ENCODE measurements at places on chromosomes 13 and 19.

GRCh38 chr19:35181387-35181786 lies 26.9 kb downstream of the FXYD5 start:
- no peak for DNase-seq

- DNase-seq: no peak
These were observed 3.8 kb downstream of the FXYD7 start for GRCh38 chr19:35146746-35147459.

DNA sequence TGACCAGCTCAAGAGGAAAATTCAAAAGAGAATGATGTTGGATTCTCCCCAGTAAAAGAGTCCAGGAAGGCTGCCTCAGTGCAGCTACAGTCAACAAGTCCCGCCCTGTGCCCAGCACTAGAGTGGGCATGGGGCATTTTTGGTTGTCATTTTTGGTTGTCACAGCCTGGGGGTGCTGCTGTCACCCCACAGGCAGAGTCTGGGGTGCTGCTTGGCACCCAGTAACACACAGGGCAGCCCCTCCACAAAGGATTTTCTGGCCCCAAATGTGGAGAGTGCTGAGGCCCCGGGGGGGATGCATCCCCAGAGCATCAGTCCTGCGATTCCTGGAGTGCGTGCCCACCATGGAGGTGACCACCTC lies 28.2 kb upstream of the TMEM255B start:
- DNase-seq: no peak

DNA sequence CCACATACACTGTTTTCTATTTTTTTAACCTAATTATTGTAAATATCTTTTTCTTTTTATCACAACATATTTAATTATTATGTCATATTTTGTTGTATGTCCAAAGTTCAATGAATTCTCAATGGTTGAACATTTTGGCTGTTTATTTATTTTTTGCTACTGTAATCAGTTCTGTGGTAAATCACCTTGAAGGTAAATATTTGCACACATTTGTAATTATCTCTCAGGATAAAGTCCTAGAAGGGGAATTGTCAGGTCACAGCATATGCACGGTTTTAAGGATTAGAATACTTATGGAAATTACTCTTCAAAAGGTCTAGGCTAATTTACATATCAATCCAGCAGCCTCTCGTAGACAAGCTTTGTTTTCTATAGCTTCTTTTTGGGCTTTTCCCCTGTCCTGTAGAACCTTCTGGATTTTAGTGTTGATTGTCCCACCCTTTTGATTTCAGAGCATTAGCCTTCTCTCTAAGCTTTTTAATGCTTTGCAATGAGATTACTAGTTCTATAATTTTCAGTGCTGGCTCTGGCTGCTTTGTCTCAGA lies 362.6 kb downstream of the KCNRG start:
- no peak for DNase-seq

GRCh38 chr13:99065235-99066015 lies 87.6 kb upstream of the DOCK9 start:
- DNase-seq: no peak

DNA sequence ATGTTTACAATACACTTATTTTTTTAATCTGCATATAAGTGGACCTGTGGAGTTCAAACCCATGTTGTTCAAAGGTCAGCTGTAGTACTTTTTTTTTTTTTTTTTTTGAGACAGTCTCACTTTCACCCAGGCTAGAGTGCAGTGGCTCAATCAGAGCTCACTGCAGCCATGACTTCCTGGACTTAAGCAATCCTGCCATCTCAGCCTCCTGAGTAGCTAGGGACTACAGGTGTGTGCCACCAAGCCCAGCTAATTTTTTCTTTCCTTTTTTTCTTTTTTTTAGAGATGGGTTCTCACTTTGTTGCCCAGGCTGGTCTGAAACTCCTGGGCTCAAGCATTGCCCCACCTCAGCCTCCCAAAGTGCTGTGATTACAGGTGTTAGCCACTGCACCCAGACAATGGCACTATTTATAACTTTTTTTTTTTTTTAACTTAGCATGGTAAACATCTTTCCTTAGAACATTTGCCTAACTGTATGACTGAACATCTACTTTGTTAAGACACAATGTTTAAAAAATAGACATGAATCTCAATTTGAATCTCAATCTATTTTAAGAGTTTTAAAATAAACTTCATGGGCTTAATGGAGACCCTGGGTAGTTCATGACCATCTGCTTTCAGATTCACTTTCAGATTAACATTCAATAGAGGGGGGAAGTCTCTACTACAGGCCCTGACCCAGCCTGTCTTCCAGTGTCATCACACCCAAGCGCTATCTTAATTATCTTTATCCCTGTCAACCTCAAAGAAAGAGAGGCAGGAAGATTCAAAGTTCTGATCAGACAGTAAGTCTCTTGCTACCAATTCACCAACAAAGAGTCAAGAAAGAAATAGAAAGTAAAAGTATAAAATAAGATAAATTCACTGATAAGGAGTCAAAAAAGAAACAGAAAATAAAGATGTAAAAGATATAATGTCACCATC lies 97.7 kb upstream of the DOCK9 start:
- DNase-seq: no peak

GRCh38 chr19:10095622-10095947 lies 6.9 kb downstream of the ANGPTL6 start:
- no peak for DNase-seq

GRCh38 chr13:111423168-111423785 lies 102.8 kb downstream of the TEX29 start:
- no peak for DNase-seq

- DNase-seq: no peak
These were observed 809 bp downstream of the MYO1F start for GRCh38 chr19:8576273-8576993.

GRCh38 chr13:112106478-112107141 lies 39.7 kb downstream of the SOX1 start:
- DNase-seq: no peak

GRCh38 chr13:110610955-110611595 lies 4.3 kb upstream of the NAXD start:
- no peak for DNase-seq

DNA sequence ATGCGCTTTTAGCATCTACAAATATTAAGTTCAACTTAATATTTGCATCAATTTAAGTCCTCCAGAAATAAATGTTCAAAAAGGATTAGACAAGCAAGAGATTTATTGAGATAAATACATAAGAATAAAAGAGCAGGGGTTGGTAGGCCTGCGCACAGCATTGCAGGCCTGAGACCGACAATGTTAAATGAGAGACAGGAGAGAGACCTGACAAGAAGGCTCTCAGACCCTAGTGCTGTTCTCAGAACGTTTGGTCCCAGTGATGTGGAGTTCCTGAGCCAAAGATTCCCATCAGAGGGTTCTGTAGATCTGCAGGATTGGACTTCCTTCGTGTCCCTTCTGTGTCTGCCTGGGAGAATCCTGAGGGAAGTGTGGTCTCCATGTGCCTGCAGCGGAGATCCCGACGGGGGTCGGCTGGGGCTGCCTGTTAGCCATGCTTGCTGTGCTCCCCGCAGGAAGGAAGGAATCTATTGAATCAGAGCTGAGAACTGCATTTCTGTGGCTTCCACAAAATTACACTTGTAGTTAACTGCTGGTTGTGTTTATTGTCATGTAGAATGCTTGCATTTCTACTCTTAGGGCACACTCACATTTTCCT lies 369.9 kb upstream of the SLC10A2 start:
- no peak for DNase-seq

- DNase-seq: peak; percentile 40
These were observed 22.9 kb downstream of the PLEKHF1 start for GRCh38 chr19:29687897-29688728.

- no peak for DNase-seq
These were observed 6.3 kb downstream of the SIGLEC10 start for GRCh38 chr19:51410950-51411748.

- DNase-seq: no peak
These were observed 24.6 kb downstream of the DCT start for GRCh38 chr13:94454906-94455305.

DNA sequence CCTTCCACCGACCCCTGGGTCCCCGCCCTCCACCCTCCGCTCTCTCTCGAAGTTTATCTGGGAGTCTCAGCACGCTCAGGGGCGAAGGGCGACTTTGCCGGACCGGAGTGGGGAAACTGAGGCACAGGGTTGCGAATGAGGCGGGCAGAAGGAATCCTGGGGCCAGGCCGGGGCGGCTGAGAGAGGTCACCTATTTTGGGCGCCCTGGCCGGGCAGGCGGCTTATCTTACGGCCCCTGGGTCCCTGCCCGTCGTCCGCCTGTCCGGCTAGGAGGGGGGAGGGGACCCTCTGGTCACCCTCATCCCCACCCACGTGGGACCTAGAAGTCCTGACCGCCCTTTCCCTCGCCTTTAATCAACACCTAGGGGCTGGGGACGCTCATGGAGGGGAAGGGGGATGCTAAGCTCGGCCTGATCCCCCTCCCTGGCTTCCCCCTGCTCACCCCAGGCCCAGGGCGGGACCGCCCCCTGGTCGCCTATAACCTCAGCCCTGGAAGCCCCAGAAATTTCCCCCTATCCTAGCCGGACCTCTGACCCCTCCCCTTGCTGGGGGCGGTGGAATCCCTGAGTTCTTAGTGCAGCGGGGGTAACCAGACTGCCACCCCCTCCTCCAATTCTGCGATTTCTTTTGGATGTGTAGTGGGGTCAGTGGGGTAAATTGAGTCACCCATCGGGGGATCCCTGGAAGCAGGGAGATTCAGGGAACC lies 556 bp downstream of the TRIP10 start:
- DNase-seq: peak; percentile 63

DNA sequence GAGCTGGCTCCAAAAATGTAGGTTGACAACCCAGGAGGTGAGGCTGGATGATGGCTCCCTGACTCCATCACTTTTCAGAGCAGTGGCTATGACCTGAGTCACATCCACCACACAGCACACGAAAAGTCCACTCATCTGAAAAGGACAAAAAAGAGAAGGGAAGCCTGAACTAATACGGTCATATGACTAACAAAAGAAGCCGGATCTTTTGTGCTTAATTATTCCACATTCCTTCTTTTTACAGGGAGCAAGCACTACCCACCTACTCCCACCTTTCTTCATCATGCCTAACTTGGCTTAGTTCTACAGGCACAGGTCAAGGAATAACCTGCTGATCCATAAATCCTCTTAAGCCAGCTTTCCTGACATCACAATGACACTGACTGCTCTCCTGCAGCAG lies 601.3 kb upstream of the MIR17HG start:
- DNase-seq: no peak

DNA sequence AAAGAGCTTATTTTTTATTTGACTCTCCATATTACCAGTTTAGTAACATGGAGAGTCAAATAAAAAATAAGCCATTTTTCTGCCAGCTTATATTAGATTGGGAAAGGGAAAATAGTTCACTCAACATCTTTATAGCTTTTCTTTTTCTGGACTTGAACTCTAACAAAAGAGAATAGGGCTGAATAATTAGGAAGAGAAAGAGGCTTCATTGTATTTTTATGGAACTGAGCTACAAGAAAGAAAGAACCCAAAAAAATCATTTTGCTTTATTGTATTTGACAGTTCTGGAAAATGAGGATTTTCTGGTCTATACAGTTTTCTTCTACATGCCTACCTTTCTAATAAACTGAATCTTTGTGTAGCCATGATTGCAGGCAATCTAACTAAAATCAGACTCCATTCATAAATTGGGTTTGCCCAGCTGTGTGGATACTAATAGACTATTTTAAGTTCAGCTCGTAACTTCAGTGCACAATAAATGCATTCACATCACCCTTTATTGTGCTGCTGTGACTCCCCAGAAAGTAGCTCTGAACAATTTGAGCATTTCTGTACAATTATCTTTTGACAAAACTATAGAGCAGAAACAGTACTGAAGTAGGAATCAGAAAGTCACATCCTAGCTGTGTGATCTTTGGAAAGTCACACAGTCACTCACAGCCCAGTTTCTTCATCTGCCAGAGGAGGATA lies 115.3 kb downstream of the STOML3 start:
- no peak for DNase-seq

GRCh38 chr13:37144661-37145060 lies 39.2 kb upstream of the CSNK1A1L start:
- peak; percentile 53 for DNase-seq

- DNase-seq: no peak
These were observed 2.2 kb downstream of the BST2 start for GRCh38 chr19:17402982-17403855.

DNA sequence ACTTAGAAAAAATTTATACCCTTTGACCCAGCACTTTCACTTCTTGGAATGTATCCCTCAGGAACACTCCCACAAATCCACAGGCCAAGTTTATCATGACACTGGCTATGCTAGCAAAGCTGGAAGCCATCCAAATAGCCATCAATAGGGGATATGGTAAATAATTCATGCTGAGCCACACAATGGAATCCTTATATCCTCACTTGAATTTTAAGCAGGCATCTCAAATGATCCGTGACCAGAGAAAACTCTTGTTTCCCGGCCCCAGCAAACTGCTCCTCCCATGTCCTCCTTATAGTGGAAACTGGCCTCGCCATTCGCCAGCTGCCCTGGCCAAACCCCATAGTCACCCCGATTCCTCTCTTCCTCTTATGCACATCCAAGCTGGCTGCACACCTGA lies 37.6 kb downstream of the GRIK5 start:
- no peak for DNase-seq

GRCh38 chr13:114057166-114058050 lies 75.0 kb downstream of the RASA3 start:
- no peak for DNase-seq

DNA sequence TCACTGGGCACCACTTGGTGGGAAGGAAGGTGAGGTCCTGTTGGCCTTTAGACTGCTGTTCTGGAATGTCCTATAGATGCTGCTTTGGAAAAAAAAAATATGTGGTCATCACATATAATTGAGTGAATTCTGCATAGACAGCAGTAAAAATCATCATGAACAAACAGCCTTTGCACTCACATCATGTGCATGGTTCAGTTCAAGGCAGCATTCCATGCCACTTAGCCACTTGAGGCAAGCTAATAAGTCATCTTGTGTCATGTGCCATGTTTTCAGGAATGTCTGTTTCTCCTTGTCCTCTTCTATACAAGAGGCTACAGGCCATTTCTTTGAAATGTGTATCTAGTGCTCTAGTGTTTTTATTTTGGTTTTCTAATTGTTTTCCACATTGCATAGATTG lies 43.9 kb upstream of the TSC22D1 start:
- DNase-seq: peak; percentile 40

GRCh38 chr13:20489185-20489820 lies 36.4 kb downstream of the CRYL1 start:
- DNase-seq: peak; percentile 71

DNA sequence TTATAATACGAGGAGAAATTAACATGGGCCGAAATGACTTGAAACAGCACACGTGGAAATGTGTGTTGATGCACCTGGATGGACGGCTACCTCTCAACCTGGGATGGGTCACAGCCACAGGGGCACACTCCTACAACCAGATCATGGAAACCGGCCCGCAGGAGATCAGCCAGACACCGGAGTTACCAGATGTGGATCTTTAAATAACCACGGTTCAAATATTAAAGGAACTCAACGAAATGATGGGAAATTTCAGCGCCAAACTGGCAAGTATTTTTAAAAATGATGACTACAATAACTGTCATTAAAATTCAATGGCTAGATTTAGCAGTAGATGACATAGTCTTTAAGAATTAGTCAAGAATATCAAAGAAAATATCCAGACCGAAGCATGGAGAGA lies 166.9 kb upstream of the GPR12 start:
- DNase-seq: no peak

GRCh38 chr19:4584670-4585460 lies 25.4 kb upstream of the SEMA6B start:
- peak; percentile 88 for DNase-seq

- DNase-seq: no peak
These were observed 4.6 kb upstream of the SCEL start for GRCh38 chr13:77530875-77531274.

GRCh38 chr19:53540091-53540490 lies 2.1 kb downstream of the ZNF331 start:
- DNase-seq: no peak

- no peak for DNase-seq
These were observed 14.0 kb upstream of the MYADM start for GRCh38 chr19:53853707-53854106.
